ENCODE measurements at places on chromosomes 11 and 22.
A peak's percentile ranks its signal among the peaks of the same experiment; 100 is the strongest.

GRCh38 chr22:20526628-20527355, 19.4 kb downstream of the MED15 start:
- no peak for DNase-seq

DNA sequence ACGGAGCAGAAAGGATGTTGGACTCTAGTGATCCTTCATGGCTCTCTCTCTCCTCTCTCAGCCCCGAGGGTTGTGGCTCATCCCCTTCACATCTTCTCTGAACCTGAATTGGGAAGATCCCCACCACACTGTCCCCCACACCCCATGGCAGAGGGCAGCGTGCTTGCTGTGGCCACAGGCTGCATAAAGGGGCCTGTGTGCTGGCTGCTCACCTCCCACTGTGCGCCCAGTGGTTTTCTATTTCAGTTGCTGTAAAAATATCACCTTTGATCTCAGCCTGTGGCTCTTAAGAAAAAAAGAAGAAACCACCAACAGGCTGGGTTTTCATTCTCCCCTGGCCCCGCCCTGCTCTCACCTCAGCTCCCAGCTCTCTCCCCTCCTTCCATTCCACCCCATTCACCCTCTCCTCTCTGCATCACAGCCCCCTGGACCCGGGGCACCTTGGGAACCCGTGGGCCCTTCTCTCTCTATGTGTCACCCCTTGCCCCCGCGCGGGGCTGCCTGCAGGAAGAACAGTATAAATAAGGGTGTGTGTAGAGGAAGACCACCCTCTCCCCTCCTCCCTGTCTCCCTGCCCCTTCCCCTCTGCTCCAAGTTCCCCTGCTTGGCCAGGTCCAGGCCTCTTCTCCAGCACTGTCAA, 25.8 kb upstream of the WNT11 start:
- DNase-seq, result no peak

- DNase-seq, result no peak
Measured at GRCh38 chr11:118287006-118287405, 17.5 kb upstream of the CD3E start.

GRCh38 chr11:132943357-132943705, 589.0 kb downstream of the OPCML start:
- no peak for DNase-seq

GRCh38 chr11:20126724-20127123, 33.6 kb downstream of the DBX1 start:
- no peak for DNase-seq

DNA sequence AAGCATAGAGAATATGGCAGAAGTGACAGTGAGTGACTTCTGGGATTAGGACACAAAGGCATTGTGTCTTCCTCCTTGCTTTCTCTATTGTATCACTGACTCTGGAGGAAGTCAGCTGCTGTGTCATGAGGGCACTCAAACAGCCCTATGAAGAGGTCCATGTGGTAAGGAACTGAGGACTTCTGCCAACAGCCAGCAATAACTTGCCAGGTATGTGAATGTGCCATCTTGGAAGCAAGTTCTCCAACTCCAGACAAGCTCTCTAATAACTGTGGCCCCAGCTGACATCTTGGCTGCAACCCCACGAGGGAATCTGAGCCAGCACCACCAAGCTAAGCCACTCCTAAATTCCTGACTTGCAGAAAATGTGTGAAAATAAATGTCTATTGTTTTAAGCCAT, 83.6 kb upstream of the ZBED5 start:
- no peak for DNase-seq

DNA sequence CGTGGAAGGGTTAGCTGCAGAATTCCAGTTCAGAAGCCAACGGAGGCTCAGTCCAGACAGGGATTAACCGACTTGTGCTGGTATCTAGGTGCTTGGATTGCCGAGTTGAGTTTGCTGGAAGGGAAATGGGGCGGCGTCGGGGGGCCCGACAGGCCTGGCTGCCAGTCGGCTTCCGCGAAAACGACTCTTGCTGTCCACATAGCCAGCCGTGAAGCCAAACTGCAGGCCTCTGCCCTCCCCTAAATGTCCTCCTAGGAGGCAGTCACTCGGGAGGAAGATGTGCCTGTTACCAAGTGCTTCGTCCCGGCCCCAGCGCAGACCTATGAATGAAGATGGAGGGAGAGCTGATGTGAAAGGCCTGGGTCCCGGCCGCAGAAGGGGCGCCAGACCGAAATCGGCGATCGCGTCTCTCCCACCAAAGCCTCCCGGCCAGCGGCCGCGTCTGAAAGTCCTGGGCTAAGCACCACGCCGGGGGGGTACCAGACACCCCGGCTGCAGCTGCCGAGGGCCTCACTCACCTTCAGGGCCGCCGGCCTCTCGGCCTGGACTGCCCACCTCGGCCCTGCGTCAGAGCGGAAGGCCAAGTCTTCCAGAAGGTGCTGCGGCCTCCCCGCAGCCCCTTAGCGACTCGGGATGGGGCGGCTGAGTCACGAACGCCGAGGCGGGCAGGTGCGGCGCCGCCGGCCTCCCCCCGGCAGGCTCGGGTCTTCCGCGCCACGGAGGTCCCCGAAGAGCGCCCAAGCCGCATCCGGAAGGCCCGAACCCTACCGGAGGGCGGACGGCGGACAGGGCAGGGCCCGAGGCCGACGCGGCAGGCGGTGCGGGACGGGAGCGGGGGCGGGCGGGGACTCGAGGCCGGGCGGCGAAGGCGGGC, 7.5 kb downstream of the DPAGT1 start:
- DNase-seq, result no peak

GRCh38 chr11:111093061-111093460, 152.5 kb upstream of the POU2AF2 start:
- DNase-seq, result no peak

- no peak for DNase-seq
Measured at GRCh38 chr11:131938351-131938751, 567.9 kb downstream of the NTM start.

DNA sequence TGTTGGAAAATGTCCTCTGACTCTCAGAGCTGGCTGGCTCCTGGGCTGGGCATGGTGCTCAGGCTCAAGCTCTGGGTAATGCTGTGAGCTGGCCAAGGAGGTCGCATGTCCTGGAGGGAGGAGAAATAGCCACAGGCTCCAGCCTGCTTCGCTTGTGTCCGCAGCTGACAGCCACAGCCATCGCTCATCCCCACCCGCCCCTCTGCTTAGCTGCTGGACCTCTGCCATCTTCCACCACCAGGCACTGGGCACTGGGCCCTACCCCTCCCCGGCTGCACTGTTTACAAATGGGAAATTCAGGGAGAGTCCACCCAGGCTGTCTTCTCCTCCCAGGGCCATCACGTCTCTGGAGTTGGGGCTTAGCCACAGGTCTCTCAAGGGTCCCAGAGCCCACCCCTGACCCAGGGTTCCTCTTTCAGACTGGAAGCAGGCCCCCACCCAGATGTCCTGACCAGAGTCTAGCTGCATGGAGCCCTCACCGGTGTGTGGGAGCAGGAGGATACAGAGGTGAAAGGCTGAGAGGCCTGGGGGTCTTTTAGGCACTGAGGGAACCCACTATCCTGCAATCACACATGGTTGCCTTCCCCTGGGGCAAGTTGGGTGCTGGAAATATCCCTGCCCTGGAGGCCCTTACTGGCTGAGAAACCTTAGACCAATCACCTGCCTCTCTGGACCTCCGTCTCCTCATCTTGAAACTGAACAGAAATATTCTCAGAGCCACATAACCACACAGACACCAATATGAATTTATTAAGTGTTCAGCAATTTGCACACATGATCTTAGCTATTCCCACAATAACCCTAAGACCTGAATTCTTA, 62.7 kb downstream of the CD82 start:
- peak; percentile 82 for DNase-seq

GRCh38 chr11:80779905-80780605, 1339.2 kb upstream of the TENM4 start:
- no peak for DNase-seq

- peak; percentile 31 for DNase-seq
Measured at GRCh38 chr22:29798801-29799200, 31.6 kb downstream of the UQCR10 start.

DNA sequence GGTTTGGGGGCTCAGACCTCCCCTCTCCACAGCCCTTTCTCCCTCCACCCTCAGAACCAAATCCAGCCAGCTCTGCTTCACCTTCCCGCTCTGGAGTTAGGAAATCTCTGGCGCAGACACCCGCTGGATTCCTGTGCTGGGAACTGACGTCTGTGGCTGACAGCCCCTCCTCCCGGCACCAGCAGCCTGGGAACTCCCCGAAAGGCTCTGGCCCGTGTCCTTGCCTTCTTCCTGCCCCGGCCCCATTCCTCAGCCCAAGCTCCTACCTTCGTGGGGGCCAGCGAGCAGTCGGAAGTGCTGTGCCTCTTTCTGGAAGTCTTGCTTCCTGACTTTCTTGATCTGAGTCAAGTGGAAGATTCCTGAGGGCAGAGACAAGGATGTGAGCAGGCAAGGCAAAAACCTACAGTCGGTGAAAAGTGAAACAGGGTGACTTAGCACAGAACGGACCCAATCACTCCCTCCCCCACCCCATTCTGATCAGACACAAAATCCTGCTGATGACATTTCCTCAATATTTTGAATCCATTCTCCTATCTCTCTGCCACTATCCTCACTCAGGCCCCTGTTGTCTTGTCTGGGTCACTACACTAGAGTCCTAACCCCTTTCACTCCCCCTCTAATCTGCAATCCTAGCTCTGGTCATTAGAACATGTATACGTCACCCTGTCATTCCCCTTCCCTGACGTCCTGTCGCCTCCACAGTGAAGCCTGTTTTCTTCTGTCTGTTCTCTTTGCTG, 34.1 kb downstream of the CHRDL2 start:
- peak; percentile 83 for DNase-seq

GRCh38 chr11:10322830-10323792, 18.2 kb downstream of the ADM start:
- DNase-seq, result peak; percentile 24
